ENCODE measurements at places on chromosomes 12 and 14.

DNA sequence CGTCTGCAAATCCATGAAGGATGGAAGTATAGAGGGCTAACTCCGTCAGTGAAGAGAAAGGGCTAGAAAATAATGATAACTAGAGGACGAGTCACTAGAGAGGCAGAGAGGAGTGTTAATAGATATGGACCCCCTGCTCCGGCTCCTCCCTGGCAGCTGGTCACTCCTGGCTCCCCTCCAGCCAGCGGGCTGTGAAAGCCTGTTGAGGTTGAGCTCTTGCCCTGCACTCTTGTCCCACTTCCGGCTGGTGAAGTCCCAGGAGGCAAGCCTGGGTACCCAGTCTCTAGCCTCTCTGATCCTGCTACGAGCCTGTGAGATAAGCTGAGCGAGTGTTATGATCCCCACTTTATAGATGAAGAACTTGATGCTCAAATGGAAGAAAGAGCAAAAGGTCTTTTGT lies 90.3 kb downstream of the RFX4 start:
- DNase-seq: no peak

- no peak for DNase-seq
Measured at GRCh38 chr14:58918066-58918738, 270.3 kb upstream of the DAAM1 start.

DNA sequence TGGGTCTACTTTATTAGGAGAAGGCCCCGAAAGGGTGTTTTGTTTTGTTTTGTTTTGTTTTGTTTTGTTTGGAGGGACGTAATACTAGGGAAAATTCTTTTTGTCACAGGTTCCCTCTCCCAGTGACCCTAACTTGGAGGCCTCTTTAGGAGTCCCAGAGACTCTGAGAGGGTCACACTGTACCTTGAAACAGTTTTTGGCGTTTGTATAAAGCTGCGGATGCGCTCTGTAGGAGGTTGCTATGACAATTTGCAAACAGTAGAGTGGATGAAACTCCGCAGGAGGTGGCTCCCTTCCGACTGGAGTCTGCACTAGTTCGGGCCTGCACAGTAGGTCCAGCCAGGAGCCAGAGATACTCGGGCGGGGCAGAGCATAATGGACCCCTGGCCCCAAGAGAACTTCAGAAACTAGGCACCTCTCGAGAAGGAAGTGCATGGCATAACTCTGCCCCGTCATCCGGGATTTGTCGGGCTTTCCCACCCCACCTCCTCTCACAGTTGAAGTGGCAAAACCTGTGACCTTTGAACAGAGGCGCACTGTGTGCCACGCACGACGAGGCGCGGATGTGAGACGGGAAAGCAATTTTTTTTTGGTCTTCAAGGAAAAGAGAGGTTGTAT lies 1.3 kb upstream of the DYRK2 start:
- DNase-seq: no peak

DNA sequence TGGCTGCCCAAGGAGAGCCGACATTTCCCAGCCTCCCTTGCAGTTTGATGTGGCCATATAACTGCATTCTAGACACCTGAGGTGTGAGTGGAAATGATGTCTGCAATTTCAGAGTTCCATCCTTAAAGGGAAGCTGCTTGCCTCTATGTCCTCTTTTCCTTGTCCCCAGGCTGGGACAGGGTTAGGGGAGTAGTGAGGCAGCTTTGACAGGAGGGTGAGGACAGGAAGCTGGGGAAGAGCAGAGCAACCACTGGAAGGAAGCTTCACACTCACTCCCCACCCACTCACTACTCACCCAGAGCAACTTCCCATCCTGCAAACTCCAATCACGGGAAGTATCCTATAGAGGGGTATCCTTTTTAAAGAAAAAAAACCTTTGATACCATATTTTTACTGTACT lies 28.9 kb upstream of the LTA4H start:
- DNase-seq: no peak

- no peak for DNase-seq
Measured at GRCh38 chr12:94862421-94862820, 141.1 kb downstream of the NDUFA12 start.

DNA sequence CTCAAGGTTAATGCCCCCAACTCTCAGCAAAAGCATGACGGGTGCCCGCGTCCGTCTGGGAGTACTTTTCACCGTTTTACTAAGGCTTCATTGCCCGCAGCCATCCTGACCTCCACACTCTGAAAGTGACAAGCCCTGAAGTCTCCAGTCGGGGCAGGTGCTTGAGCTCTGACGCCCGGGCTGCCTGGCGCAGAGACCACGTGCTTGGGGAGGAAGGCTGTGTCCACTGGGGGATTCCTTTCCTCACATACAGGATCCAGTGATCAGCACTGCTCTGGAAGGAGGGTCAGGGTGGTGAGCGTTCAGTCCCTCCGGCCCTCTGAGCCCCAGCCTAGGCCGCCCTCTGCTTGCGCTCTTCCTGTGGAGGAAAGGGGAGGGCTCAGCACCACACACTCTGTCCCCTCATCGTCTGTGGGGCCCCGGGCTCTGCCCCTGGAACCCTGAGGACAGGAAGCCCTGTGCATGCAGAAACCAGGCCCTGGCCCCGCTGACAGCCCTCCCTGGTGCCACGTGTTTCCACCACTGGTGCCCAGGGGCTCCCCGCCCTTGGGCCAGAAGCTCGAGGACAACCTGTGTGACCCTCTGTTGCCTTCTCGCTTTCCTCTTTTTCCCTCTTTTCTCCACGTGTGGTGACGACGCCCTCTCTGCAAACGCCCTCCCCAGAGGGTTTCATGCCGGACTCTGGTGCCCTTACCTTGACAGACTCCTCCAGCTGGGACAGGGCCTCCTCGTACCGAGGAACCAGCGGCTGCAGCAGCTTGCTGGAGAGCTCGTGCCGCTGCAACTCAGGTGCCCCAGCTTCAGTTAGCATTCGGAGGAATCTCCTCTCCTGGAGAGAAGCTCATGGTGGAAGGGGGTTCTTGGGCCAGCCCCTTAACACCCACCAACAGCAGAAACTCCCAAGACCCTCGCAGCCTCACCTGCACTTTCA lies 4.9 kb downstream of the DDX51 start:
- no peak for DNase-seq

GRCh38 chr12:113838896-113839295 lies 127.2 kb downstream of the RBM19 start:
- no peak for DNase-seq

DNA sequence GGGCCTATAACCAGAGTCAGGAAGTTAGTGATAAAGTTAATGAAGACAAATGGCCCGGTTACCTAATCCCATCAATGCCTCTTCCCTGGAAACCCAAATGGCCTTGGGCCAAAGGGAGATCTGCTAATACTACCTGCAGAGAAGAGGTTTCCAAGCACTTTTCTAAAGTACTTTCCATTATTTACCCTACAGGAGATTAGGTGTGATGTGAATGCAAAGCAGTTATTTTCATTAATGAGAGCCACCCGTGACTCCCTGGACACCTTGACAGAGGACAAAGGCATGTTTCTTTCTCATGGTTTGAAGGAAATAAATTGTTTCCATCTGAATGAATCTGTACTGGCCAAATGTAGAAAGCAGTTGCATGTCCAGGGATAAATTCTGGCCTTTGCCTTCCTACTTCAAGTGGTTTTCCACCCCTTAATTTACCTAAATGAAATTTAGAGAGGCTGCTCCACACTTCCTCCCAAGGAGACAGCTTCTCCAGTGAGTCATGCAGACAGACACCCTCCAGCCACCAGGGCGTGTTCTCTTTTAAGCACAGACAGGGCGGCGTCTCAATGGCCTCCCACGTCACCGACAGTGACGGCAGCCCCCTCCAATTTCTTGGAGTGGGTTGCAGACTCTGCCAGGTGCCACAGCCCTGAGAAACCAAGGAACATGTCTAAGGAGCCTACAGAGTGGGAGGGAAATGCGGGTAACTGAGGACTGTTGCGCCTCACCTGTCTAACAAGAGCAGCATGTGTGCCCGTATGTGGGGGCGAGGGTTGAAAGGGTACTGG lies 43.9 kb upstream of the GNPNAT1 start:
- no peak for DNase-seq

GRCh38 chr14:65769151-65769550 lies 356.6 kb downstream of the FUT8 start:
- no peak for DNase-seq

DNA sequence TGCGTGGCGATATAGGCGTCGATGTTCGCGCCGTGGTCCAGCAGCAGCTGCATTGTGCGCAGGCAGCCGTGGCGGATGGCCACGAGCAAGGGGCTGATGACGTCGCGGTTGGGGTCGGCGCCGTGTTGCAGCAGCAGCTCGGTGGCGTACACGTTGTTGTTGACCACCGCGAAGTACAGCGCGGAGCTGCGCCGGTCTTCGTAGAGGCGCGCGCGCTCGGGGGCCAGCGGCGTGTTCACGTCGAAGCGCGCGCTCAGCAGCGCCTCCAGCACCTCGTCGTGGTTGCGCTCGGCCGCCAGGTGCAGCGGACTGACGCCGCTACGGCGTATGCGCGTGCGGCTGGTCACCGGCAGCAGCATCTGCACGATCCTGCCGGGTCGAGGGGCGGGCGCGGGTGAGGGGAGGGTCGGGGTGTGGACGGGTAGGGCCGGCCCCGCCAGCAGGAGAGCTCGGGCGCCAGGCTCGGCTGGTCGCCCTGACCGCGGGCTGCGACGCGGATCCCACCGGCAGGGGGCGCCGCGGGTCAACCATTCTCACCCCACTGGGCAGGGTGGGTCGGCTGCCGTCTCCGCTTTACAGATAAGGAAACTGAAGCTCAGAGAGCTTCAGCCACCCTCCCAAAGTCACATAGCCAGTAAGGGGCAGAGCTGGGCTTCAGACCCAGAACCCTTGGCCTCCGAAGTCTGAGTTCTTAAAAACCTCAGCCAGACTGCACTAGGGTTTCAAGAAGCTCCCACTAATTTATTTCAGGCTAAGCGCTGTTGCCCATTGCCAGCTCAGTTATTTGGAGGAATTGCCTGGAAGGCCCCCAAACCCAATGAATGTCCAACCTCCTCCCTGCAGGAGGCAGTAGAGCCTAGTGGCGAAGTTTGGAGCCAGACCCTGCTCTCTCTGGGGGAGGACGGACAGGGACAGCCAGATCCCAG lies 12.4 kb downstream of the FAM181A start:
- peak; percentile 81 for DNase-seq

- DNase-seq: no peak
Measured at GRCh38 chr12:49917166-49917787, 13.6 kb upstream of the FAIM2 start.

- no peak for DNase-seq
Measured at GRCh38 chr12:91889059-91889458, 256.6 kb downstream of the BTG1 start.

DNA sequence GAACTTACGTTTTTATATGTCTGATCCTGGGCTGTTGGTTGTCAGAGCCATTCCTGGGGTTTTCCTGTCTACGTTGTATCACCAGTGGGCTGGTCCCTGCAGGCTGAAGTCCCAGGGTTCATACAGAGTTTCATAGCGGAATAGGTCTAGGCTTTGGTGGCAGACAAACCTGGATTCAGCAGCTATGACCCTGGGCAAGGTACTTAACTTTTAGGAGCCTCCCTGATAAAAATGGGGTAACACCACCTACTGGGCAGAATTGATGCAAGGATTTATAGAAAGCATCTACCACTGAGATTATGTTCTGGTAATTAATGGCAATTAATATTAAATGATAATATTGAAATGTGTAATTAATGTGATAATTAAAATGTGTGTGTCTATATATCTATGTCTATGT lies 141.2 kb downstream of the SYNE2 start:
- peak; percentile 25 for DNase-seq

GRCh38 chr12:8780389-8780788 lies 42.0 kb upstream of the A2ML1 start:
- peak; percentile 33 for DNase-seq

GRCh38 chr12:62657363-62657632 lies 190.7 kb downstream of the MON2 start:
- DNase-seq: no peak

- DNase-seq: peak; percentile 86
Measured at GRCh38 chr14:65412856-65413738, 567 bp downstream of the FUT8 start.

DNA sequence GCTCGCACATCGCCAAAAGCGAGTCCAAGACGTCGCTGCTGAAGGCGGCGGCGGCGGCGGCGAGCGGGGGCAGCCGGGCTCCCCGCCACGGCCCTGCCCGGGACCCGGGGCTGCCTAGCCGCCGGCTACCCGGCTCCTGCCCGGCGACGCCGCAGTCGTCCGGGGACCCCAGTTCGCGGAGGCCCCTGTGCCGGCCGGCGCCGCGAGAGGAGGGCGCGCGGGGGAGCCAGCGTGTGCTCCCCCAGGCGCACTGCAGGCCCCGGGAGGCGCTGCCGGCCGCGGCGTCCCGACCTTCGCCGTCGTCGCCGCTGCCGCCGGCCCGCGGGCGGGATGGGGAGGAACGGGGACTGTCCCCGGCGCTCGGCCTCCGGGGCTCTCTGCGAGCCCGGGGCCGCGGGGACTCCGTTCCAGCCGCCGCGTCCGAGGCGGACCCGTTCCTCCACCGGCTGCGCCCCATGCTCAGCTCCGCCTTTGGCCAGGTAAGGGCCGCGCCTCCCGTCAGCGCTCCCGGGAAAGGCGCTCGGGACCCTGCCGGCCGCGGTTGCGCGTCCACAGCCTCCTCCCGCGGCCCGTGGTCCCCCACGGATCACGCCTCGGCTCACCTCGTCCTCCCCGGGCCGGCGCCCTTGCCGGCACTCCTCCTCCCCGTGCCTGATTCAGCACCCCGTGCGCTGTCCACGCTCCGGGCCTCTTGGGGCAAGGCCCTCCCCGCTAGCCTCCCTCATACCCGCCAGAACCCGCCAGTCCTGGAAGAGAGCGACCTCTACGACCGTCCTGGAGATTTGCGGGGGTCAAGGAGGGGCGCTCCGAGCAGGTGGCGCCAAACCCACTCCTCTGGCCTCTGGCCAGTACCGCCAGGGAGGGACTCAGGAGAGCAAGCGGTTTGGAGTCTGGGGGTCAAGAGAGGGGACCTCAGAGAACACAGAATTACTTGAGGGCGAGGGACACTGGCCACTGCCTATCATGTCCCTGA lies 721 bp downstream of the CABP1 start:
- DNase-seq: peak; percentile 29

DNA sequence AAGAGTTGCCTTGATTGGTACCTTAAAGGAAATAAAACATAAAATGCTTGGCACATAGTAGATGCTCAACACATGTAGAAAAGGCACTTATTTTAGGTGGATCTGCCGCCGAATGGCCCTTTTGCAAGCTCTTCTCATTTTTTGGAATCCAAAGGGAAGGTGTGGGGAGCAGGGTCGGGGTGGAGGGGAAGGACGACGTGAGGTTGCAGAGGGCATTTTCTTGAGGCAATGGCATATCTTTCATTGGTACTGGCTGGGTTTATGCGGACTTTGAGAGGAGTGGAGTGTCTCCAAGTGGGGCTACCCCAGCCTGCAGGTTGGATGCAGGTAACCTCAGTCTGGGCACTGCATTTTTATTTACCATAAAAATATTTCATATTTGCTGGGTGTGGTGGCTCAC lies 8.1 kb downstream of the RTL1 start:
- no peak for DNase-seq

GRCh38 chr12:68665016-68665569 lies 21.7 kb upstream of the NUP107 start:
- DNase-seq: no peak
